Bone marrow (tissue), 2 donors: ENCODE measurements at places on chromosomes 11 and 22.

GRCh38 chr11:79367844-79368243 is 73.0 kb downstream of the TENM4 start:
- DNase-seq, result no peak

- no peak for DNase-seq
Measured at GRCh38 chr11:43467958-43468357, 109.2 kb downstream of the TTC17 start.

DNA sequence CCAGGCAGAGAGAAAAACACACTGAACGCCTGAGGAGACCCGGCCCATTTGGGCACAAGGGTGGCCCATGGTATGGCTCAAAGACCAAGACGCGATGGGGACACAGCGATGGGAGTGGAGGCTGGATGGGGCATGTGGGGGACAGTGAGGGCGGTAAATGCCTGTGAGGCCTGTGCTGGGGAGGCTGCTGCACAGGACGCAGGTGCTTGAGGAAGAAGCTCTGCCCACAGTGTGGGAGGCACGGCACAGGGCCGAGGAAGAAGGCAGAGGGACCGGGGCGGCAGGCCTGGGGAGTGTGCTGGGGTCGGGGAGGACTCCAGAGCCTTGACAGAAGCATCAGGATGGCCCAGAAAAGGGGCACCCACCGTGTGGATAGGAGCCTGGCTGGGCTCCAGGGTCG is 75.9 kb upstream of the WNT11 start:
- DNase-seq, result no peak

DNA sequence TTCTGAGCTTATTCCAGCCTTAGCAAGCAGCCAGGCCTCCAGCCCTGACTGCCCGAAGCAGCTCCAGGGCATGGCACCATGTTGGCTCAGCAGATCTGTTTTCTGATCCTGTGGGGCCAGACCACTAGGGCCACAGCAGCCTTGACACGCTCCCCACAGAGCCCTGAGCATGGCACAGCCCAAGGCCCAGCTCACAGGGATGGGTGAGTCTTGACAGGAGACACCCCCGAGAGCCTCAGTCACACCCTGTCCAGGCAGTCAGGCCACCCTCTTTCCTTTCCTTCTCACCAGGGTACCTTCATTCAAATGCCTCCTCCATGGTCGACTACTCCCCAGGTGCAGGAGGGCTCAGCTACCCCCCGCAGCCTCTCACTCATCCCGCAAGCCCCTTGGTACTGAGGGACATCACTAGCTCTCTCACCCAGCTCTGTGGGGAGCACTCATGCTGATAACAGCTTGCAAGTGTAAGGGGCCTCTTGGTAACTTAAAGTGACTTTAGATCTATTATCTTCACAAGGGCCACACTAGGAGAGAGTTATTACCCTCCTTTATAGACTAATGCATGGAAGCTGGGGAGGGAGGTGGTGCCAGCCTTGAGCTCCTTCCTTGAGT is 3.9 kb upstream of the CDC42BPG start:
- peak; percentile 27 for DNase-seq

- no peak for DNase-seq
Measured at GRCh38 chr22:44459551-44459950, 38.5 kb downstream of the RTL6 start.

DNA sequence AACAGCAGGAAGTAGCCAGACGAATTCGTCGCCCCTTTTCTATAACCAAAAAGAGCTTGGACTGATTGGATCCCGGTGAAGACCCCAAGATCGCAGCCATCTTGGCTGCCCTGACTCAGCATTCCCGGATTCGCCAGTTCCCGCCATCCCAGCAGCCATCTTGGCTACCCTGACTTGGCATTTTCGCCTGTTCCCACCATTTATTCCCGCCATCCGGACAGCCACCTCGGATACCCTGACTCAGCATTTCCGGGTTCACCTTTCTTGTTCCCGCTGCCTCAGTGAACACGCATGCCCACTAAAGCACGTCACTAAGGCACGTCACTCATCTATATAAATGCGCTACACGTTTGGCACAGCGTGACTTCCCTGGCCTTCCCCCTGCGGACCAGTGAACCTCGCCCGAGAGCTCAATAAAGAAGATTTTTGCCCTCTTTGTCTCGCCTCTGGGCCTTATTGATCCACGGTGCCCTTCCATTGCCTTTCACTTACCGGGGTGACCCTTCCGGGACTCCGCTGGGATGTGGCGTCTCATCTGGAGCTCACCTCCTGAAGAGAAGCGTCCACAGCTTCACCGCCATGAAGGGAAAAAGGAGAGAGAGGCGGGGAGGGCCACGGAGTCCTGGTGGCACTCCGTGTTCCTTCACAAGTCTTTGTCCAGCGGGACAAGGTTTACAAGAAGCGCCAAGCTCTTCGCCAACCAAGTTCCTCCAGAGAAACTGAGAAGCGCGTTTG is 4.0 kb upstream of the OR56A3 start:
- DNase-seq, result no peak

DNA sequence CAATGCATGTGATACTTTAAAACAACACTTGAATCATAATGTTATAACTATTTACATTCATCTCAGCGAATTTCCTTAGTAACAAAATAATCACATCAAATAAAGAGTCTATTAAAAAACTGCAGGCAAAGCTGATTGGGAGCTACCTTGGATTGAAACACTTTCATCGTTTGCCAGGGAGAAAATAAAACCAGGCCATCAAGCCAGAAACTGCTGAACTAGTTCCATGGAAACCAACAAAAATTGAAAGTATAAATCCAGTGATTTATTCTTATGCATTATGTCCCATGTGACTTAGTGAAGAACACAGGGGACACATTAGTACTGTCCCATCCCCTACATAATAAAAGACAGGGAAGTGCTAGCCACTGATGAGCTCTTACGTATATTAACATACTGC is 21.7 kb downstream of the SLC35F2 start:
- DNase-seq, result no peak

- DNase-seq, result no peak
Measured at GRCh38 chr22:43754176-43754575, 57.9 kb downstream of the EFCAB6 start.

DNA sequence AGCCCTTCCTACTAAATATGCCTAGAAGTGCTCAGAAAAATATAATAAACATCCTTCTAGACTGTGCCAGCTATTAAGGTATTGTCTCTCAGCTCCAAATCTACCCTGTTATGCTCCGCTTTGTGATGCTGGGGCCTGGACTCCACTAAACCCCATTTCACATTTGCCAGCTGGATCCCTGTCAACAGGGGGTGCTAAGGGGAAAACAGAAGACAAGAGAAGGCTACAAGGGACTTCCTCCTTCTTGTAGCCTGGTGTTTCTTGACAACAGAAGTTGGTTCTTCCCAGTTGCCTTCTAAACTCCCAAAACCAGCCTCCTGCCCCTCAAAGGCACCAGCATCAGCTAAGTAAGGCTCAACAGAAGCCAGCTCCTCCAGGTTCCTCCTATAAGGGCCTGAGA is 5.2 kb downstream of the NUMA1 start:
- no peak for DNase-seq

GRCh38 chr22:25167082-25167481 is 32.6 kb upstream of the CRYBB3 start:
- no peak for DNase-seq

DNA sequence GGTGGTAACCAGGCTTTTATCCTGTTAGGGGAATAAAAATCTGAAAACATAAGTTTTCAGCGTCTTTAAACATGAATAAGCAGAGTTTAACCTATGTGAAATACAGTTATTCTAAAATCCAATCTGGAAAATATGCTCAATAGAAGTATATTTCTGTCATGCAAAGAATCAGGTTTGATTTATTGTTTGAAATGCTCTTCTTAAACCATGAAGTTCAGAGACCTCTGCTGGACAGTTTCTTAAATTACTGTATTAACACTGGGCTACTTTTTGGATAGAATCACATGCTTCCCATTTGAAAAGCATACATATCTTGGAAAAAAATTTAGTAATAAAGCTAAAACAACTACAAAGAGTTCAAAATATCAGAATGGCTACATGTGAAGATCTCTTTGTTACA is 25.4 kb downstream of the APIP start:
- DNase-seq, result no peak

DNA sequence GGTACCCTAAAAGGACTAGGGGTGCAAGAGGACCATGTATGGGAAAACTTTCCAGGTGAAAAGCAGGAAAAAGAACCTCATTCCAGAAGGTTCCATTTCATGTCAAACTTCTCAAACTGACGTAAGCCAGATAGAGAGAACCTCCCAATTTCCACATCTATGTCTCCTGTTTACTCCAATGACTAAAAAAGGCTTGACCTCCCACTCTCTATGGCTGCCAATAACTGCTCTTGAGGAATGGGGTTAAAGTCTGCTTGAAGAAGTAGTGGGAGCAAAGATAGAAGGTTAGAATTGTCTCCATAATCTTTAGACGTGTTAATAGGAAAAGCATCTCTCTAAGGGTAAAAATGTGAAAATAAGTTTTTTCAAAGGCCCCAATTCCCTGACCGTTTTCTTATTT is 38.0 kb downstream of the DCUN1D5 start:
- no peak for DNase-seq

DNA sequence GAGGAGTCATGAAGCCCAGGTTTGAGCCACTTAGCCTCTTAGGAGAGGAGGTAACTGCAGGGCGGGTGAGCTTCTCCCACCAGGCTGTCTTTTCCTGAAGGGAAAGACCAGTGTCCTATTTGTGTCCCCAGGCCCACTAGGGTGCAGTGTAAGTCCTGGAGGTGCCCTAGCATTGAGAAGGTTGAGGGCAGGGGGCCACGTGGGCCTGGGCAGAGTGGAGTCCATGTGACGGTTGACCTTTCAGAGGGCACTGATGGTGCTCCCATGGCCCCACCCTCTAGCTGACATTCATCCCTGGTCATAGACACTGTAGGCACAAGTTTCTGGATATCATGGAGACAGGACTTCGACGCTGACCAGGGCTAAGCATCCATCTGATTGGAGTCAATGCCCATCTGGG is 44.1 kb upstream of the TP53I11 start:
- DNase-seq, result no peak

DNA sequence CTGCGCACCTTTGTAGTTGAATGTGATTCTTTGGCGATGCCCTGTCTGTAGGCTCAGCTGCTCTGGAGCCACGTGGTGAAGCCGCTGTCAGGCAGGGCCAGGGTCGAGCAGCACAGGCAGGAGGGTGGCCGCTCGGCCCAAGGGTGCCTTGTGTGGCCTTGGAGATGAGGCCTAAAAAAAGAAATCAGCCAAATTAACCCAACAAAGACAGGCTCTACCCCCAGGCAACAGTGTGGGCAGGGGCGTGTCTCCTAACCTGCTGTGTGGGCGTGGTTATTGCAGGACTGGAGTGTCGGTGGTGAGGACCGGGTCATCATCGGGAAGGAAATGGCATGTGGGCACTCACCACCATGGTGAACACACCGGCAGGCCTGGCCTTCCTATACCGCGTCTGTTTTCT is 34.3 kb downstream of the CTTN start:
- DNase-seq, result no peak

DNA sequence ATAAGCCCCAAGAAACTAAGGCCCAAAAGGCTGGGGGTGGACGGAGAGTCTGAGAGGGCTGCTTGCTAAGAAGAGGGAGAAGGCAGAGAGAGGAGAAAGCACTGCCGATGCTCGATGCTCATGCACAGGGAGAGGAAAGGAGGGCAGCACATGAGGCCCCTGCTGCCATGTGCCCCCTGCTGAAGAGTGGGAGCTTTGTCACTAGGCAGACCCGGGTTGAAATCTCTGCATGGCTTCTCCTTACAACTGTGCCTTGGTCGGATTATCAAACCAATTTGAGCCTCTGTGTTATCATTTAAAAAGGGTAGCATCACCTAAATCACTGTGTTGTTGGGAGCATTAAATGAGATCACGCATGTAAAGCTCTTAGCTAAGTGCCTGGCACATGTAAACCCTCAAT is 330.5 kb downstream of the NXPE2 start:
- no peak for DNase-seq

DNA sequence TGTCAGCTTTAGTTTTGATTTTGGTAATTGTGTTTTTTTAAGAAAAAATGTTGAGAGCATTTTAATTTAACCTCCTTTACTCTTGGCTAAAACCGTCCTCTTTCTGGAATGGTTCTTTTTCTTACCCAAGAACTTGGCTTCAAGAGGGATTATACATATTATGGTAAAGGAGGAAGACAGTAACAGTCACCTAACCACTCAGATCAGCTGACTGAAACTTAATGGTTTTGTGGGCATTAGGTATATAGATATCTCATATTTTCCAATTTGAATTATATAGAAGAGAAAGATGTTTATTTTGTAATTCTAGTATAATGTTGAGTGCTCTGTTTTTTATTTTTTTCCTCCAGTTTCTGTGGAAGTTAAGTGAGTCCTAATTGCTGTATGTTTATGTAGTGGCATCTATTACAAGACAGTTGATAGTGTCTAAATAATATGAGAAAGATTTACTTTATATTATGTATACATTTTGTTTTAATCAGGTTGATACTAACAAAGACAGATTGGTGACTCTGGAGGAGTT is 36.6 kb upstream of the NCR3LG1 start:
- no peak for DNase-seq

DNA sequence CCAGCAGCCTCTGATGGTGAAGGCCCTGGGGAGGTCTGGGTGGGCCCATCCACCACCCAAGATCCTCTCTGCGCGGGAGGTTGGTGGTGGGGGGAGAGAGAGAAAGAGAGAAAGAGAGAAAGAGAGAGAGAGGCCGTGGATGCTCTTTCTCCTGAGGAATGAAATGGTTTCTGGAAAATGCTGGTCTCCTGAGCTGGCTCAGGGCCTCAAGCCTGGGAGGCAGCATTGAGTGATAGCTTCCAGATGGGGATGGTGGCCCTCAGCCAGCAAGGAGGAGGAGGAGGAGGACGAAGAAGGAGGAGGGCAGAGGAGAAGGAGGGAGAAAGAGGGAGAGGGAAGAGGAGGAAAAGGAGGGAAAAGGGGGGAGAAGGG is 4.6 kb downstream of the TSPAN32 start:
- no peak for DNase-seq

GRCh38 chr22:49883294-49883640 is 29.6 kb downstream of the ZBED4 start:
- no peak for DNase-seq

DNA sequence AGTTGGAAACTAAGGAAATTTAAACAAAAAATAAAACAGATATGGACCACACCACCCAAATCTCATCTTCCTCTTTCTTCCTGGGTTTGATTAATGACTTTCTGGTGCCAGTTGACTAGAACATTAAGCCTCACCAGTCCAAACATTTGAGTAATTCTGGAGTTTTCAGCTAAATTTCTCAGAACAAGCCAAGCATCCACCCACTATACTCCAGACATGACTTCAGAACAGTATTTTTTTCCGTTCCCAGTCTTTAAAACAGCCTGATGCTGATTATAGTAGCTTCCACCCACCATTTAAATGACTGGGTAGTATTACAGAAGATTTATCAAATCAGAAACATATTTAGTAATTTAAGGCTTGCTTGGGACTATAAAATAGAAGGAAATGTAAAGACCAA is 230.9 kb upstream of the UBASH3B start:
- no peak for DNase-seq

DNA sequence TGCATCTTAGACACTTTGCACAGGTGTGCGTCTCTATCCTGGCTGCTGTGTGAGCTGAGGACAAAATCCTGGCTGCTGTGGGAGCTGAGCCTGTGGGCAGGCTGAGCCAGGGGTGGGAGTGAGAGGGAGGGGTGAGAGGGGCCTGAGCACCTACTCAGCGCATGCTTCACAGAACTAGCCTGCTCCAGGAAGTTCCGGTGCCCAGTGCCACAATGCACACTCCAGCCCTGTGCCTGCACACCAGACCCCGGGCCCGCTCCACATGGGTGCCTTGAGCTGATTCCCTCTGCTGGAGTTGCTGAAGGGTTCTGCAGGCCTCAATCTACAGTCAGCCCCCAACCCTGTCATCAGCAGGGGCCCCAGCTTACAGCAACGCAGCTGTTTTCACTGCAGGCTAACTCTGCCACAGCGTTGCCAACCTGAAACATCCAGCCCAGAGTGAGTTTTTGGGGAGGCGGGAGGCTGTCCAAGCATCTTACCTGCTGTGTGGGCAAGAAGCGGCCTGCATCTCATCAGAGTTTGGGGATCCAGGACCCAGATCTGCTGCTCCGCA is 1377.9 kb downstream of the TBC1D22A start:
- DNase-seq, result no peak
